CD4-positive, CD25-positive, alpha-beta regulatory T cell (primary cell): ENCODE measurements at places on chromosomes 7 and 10.

- no peak for DNase-seq
These were observed 521.8 kb upstream of the DPP6 start for GRCh38 chr7:153530441-153530840.

GRCh38 chr7:33418251-33418701 lies 288.9 kb downstream of the BBS9 start:
- DNase-seq = no peak

GRCh38 chr10:17229717-17229966 lies 1.6 kb downstream of the VIM start:
- DNase-seq = no peak

DNA sequence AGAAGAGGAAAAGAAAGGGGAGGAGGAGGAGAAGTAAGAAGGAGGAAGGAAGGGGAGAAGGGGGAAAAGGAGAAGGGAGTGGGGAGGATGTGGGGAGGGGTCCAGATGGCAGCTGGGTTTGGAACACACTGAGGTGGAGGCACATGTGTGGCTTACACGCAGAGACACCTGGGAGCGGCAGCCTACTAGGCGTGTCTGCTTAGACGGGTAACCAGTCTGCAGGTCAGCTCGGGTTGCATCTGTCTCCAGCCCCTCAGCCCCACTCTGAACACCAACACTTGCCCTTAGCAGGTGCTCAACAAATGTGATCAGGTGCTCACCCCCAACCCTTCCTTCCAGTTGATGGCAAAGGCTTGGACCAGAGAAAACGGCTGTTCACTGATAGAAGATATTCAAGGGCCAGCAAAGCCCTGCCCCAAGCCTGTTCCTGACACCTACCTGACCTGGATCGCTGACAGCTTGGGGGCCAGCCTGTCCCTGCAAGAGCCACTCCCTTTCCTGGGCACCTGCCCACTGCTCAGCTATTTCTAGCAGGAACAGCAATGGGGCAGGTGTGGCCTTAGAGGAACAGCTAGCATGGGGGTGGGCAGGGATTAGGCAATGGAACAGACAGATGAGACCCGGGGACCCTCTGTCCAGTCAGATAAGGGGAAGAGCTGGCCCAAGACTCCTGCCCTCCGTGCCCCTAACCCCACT lies 70.5 kb downstream of the SH3PXD2A start:
- no peak for DNase-seq

- no peak for DNase-seq
These were observed 15.5 kb upstream of the MTPAP start for GRCh38 chr10:30364345-30365268.
